Head of caudate nucleus (tissue), 42 donors: ENCODE measurements at places on chromosomes 5 and 9.

DNA sequence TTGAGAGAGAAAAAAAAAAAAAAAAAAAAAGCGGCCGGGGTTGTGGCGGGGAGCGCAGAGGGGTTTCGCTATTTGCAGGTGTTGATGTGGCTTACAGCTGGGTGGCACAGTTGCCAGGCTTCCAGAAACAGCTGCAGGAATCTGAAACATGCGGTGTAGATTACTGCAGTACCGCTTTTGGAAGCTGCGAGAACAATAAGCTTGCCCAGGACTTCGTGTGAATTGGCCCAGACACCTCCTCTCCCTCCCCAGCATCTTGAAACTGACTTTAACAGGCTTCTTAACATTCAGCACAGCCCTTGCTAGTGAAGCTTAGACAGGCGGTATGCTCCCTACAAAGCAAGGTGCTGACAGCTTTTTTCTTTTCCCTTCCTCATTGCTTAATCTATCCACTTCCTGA, 104.0 kb downstream of the ATP10B start:
- no peak for DNase-seq

DNA sequence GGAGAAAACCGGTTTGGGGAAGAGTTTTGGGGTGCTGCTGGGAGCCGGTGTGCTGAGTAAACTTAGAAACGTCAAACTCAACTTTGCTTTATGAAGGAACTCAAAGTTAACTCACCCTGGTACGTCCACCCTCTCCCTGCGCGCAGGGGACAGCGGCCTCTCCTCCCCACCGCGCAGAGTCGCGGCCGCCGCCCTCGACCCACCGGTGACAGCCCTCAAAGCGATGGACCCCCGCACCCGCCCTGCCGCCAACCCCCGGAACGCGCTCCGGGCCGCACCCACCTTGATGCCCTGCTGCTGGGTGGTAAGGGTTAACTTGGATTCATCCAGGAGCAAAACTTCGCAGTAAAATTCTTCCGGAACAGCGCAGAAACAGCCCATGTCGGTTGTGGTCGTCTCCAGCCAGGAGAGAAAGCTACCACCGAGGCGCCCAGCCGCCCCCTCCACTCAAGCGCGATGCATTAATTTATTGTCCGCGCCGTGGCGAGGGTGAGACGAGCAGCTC, 366 bp downstream of the EPB41L4A start:
- peak; percentile 24 for DNase-seq

- DNase-seq: no peak
Measured at GRCh38 chr9:90855208-90855902, 53.7 kb downstream of the SYK start.

DNA sequence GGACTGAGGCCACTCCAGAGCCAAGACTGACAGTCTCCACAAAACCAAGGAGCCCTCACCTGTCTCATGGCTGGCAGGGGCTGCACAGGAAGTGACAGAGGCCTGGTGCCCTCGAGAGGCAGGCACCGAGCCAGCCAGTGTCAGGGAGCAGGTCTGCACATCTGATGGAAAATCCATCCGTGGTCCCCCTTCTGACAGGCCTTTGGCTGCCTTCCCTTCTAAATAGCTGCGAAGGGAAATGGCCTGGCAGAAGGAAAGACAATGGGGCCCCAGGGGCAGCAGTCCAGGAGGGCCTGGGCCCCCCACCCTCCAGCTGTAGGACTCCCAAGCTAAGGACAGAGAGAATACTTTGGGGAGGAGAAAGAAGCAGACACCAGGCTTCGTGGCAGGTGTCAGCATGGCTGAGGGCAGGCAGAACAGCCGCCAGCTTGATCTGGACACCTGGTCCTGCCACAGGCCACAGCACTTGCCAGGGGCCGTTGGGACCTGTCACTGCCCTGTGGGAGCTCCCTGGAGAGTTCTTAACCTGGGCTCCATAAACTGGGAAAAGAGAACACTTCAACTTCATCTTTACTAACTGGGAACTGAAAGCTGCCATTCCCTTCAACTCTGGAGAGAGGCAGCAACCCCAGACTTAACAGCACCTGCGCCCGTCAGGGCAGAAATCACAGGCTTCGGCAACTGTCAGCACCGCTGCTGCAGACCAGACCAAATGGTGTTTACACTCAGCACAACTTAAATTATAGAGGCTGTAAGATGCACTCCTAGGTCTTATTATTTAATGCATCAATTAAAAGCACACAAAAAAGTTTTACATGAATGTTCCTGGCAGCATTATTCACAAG, 22.0 kb downstream of the ADAMTS2 start:
- no peak for DNase-seq

DNA sequence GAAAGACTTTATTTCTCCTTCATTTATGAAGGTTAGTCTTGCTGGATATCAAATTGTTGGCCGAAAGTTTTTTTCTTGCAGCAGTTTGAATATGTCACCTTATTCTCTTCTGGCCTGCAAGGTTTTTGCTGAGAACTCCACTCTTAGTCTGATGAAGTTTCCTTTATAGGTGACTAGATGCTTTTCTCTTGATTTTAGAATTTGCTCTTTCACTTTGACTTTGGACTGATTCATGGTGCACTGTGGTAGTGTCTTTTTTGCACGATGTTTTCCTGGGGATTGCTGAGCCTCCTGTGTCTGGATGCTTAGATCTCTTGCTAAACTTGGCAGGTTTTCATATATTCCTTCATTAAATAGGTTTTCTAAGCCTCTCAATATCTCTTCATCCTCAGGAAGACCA, 12.4 kb downstream of the AHRR start:
- DNase-seq: no peak

DNA sequence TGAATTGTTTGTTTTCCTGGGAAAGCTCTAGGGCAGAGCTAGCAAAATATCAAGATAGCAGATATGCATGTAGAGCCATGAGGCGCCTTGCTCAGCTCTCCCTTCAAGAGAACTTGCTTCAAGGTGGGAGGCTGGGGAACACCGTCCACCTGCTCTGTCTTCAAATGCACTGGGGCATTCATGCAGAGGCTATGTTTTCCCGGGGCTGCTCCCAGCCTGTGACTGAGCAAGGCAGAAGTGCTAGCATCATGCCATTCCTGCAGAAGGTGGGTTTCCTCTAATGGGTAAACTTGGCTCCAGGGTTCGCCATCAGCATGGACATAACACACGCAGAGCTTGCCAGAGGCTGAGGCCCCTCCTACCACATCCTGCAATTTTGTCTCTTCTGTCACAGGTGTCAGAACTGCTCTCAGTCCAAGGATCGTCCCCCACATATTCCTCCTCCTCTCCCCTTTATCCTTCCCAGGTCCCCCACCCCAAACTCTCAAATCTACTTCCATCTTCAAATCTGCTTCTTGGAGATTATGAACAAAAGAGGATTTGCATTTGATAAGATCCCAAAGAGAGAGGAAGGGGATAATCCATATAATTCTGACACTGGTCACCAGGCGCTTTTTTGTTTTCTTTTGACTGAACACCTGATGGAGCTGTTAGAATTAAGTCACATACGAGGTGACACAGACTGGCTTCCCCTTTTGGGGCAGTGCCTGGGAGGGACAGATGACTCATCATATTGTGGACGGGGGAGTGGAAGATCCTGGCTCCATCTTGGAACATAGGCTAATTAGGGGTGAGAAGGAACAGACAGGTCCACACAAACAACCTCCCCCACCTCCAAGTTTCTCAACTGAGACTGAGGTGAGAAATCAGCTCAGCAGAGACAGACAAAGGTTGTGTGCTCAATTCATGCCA, 85.0 kb upstream of the TAF11L2 start:
- DNase-seq: no peak

DNA sequence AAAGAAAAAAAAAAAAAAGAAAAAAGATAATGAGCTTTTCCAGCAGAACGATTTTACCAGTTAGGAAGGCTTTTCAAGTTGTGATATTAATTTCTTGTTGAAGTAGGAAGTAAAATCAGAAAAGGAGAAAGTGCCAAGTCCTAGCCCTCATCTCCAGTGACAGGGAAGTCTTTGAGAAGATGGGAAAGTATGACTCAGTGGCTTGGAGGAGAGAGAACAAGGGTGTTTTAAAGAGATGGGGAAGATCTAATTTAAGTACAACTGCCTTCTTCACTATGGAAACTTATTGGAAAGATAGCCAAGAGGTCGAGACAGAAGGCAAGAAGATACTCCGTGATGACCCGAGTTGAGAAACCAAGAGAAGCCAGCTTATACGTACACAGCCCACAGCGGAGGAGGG, 22.6 kb downstream of the FGF1 start:
- no peak for DNase-seq

- no peak for DNase-seq
Measured at GRCh38 chr5:98460536-98460935, 312.9 kb upstream of the RGMB start.

DNA sequence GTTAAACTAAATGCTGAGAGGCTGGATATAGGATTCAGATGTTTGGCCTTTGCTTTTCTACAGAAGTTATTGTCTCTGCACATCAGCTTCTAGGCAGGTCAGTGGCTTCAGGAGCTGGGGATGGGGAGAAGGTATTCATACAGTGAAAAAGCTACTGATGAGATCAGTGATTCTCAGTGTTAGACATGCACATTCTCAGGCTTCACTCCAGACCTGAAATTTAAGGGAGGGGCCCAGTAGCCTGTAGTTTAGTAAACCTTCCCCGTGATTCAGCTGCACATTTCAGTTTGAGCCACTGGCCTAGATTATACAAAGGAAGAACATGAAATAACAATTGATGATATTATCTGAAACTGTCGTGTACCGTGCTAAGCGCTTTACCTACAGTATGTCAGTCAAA, 127.2 kb downstream of the ARHGAP26 start:
- no peak for DNase-seq
